Right renal pelvis (tissue), 4 donors: ENCODE measurements at places on chromosomes 6 and 20. TPM values are rescaled to one million over a fixed set of nuclear protein-coding genes. Genes with fewer than 3 reads are reported as not detected.

Gene PPDPF
- polyA plus RNA-seq = 229 TPM

Gene ME1
- 3.8 TPM for polyA plus RNA-seq

Gene CLPSL1
- polyA plus RNA-seq = 1.3 TPM

Gene MOCS1
- polyA plus RNA-seq = 13.5 TPM

Gene STMN3
- polyA plus RNA-seq = 39.7 TPM

Gene LHFPL5
- 0.20 TPM for polyA plus RNA-seq

Gene GRIK2
- 15.8 TPM for polyA plus RNA-seq

Gene CASS4
- 2.8 TPM for polyA plus RNA-seq

Gene PRR18
- polyA plus RNA-seq = 0.30 TPM

Gene KHDRBS2
- polyA plus RNA-seq = 2.1 TPM

Gene PTPRK
- polyA plus RNA-seq = 48.8 TPM

Gene PPP1R14C
- 27.7 TPM for polyA plus RNA-seq

Gene DEF6
- 3.4 TPM for polyA plus RNA-seq

Gene MAP1LC3A
- polyA plus RNA-seq = 21.9 TPM

Gene ZNF334
- 27.6 TPM for polyA plus RNA-seq

Gene DTD1
- polyA plus RNA-seq = 32.7 TPM

Gene TFAP2C
- polyA plus RNA-seq = 1.2 TPM

Gene FAM83C
- 0.06 TPM for polyA plus RNA-seq

Gene ADTRP
- 3.1 TPM for polyA plus RNA-seq

Gene TOX2
- polyA plus RNA-seq = 4.2 TPM

Gene EFCAB8
- 0.09 TPM for polyA plus RNA-seq

Gene CD93
- 50.1 TPM for polyA plus RNA-seq

Gene PI3
- polyA plus RNA-seq = not detected

Gene EBF4
- polyA plus RNA-seq = 33.8 TPM

Gene SLA2
- 0.54 TPM for polyA plus RNA-seq

Gene TNNC2
- polyA plus RNA-seq = 0.67 TPM

Gene POU5F1
- polyA plus RNA-seq = 7.3 TPM

Gene PHACTR3
- 9.7 TPM for polyA plus RNA-seq

Gene SPTLC3
- polyA plus RNA-seq = 21.9 TPM

Gene ACTR5
- 10.5 TPM for polyA plus RNA-seq

Gene LY6G6C
- polyA plus RNA-seq = not detected

Gene DEFB132
- 0.07 TPM for polyA plus RNA-seq

Gene LY6G6D
- polyA plus RNA-seq = 0.82 TPM

Gene GCNT2
- 18.2 TPM for polyA plus RNA-seq

Gene DDRGK1
- polyA plus RNA-seq = 46.1 TPM

Gene RBPJL
- polyA plus RNA-seq = not detected

Gene ARG1
- polyA plus RNA-seq = 0.83 TPM

Gene SF3B5
- polyA plus RNA-seq = 130 TPM

Gene RSPO3
- polyA plus RNA-seq = 22.7 TPM

Gene C20orf202
- 0.28 TPM for polyA plus RNA-seq

Gene SLC44A4
- 44.7 TPM for polyA plus RNA-seq

Gene TLDC2
- 5.5 TPM for polyA plus RNA-seq

Gene HCK
- polyA plus RNA-seq = 2.0 TPM

Gene SLC16A10
- polyA plus RNA-seq = 24.0 TPM

Gene GRM1
- polyA plus RNA-seq = 0.20 TPM

Gene MCCD1
- polyA plus RNA-seq = 14.0 TPM

Gene SIRPB1
- 0.30 TPM for polyA plus RNA-seq

Gene LY6G6F
- polyA plus RNA-seq = 0.33 TPM

Gene TMEM217
- polyA plus RNA-seq = 1.7 TPM

Gene SNAI1
- 11.2 TPM for polyA plus RNA-seq

Gene KAT14
- polyA plus RNA-seq = 25.7 TPM

Gene SRMS
- 0.24 TPM for polyA plus RNA-seq

Gene CGAS
- 3.2 TPM for polyA plus RNA-seq
